ENCODE measurements at places on chromosomes 2 and 18. TPM values are rescaled to one million over a fixed set of nuclear protein-coding genes. Genes with fewer than 3 reads are reported as not detected.

The ACTG2 gene
- total RNA-seq, result 1.6 TPM

The HTRA2 gene
- total RNA-seq, result 42.3 TPM

The IL37 gene
- total RNA-seq, result not detected

The SERPINB4 gene
- not detected for total RNA-seq

The DYNAP gene
- total RNA-seq, result not detected

The CYP20A1 gene
- total RNA-seq, result 30.8 TPM

The KIF1A gene
- total RNA-seq, result 4.7 TPM

The LAMA1 gene
- total RNA-seq, result 4.2 TPM

The POTEJ gene
- not detected for total RNA-seq

The PTPRN gene
- total RNA-seq, result not detected

The PMAIP1 gene
- total RNA-seq, result 13.0 TPM

The CDK5R2 gene
- total RNA-seq, result not detected

The SRD5A2 gene
- total RNA-seq, result not detected

The IL1RL1 gene
- total RNA-seq, result 1.0 TPM

The ANKRD36B gene
- total RNA-seq, result 43.3 TPM

The PSMA8 gene
- total RNA-seq, result not detected

The LRATD1 gene
- 5.2 TPM for total RNA-seq

The INPP5D gene
- total RNA-seq, result 8.4 TPM

The CCBE1 gene
- total RNA-seq, result 2.6 TPM

The KLHL41 gene
- total RNA-seq, result 2,637 TPM

The ST6GAL2 gene
- total RNA-seq, result 3.1 TPM

The HSBP1L1 gene
- 2.1 TPM for total RNA-seq

The RAPH1 gene
- total RNA-seq, result 42.8 TPM

The STRN gene
- 15.7 TPM for total RNA-seq

The PPIG gene
- 25.6 TPM for total RNA-seq

The SERPINB13 gene
- not detected for total RNA-seq

The MROH2A gene
- total RNA-seq, result not detected

The PKDCC gene
- 89.2 TPM for total RNA-seq

The SCN2A gene
- total RNA-seq, result not detected

The AMER3 gene
- total RNA-seq, result not detected

The MGAT4A gene
- total RNA-seq, result 6.3 TPM

The KIF5C gene
- 1.0 TPM for total RNA-seq

The TACR1 gene
- total RNA-seq, result under 0.01 TPM

The KCNK3 gene
- 0.52 TPM for total RNA-seq

The CFC1 gene
- total RNA-seq, result not detected

The RAD51AP2 gene
- not detected for total RNA-seq

The DGKD gene
- total RNA-seq, result 17.2 TPM

The OR6B2 gene
- not detected for total RNA-seq

The NEU2 gene
- total RNA-seq, result not detected

The THAP4 gene
- total RNA-seq, result 35.5 TPM

The RAB31 gene
- total RNA-seq, result 16.7 TPM

The CRYGC gene
- total RNA-seq, result not detected

The LRRTM4 gene
- total RNA-seq, result 1.6 TPM

The TNFRSF11A gene
- total RNA-seq, result 8.9 TPM

The EGR4 gene
- total RNA-seq, result not detected

The AGFG1 gene
- 20.9 TPM for total RNA-seq

The ASXL3 gene
- 7.3 TPM for total RNA-seq

The TSN gene
- 54.3 TPM for total RNA-seq

The RIT2 gene
- not detected for total RNA-seq

The XRCC5 gene
- 188 TPM for total RNA-seq

Measured in skeletal muscle tissue (tissue), 5 donors.